NCI-H187 treated with DMSO at 0.1 percent for 48 hours (cell line): ENCODE measurements at places on chromosomes 16 and 17.

DNA sequence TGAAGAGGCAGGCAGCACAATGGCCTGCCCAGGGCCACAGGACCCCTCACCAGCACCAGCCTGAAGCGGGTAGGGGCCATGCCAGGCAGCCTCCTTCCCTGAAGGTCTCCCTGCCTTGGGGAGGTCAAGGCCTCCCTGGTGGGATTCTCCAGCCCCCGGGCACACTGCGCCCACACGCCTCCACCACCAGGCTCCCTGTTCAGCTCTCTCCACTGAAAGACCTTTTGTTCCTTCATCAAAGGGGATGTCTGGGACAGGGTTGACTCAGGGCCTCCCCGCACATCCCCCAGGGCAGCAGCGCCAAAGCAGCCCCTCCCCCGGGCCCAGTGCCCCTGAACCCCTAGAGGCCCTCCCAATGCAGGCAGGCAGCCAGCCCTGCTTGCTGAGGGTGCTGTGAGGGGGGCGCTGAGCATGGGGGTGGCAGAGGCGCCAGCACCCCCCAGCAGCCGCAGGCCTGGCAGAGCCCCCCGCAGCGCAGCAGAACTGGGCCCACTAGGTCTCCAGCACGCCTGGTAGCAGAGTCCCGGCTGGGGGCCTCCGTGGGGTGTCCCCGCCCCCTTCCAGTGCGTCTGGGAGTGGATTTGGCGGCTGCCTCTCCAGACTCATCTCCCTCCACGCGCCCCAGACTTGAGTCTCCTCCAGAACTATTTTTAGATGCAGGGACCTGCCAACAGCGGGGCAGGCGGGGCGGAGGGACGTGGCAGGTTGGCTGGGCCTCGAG lies 13.1 kb downstream of the BCAR1 start:
- no peak for DNase-seq

GRCh38 chr16:971582-971905 lies 760 bp upstream of the LMF1 start:
- no peak for DNase-seq

GRCh38 chr16:5502467-5502869 lies 404.9 kb upstream of the EEF2KMT start:
- no peak for DNase-seq

DNA sequence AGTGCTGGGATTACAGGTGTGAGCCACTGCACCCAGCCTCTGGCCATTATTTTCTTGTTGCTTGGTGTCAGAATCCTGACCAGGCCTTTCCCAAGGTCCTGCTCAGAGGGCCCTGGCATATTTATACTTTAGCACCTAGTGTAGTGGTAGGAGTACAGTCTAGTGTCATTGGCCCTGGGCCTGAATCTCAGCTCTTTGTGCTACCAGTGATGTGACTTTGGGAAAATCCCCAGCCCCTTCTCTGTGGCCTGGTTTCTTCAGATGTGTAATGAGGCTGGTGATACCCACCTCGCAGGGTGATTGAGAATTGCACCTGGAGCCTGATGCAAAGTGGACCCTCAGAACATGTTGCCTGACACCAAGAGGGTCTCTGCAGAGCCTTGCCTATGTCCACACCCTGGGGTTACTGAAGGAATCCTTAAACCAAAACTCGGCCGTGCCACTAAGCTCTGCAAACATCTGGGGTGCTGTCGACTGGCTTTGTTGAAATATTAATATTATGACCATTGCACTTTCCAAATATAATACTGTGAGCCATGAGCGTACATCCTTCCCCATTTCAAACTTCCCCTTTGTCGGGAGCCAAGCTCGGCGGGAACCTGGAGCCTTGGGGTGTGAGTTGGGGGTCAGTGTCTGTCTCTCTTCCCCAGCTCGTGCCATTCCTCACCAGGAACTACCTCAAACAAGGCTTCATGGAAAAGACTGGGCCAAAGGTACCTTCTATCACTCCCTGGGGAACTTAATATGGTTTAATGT lies 18.0 kb upstream of the RNF135 start:
- no peak for DNase-seq

- no peak for DNase-seq
Observed at GRCh38 chr16:31455601-31456314, 3.5 kb upstream of the ARMC5 start.

DNA sequence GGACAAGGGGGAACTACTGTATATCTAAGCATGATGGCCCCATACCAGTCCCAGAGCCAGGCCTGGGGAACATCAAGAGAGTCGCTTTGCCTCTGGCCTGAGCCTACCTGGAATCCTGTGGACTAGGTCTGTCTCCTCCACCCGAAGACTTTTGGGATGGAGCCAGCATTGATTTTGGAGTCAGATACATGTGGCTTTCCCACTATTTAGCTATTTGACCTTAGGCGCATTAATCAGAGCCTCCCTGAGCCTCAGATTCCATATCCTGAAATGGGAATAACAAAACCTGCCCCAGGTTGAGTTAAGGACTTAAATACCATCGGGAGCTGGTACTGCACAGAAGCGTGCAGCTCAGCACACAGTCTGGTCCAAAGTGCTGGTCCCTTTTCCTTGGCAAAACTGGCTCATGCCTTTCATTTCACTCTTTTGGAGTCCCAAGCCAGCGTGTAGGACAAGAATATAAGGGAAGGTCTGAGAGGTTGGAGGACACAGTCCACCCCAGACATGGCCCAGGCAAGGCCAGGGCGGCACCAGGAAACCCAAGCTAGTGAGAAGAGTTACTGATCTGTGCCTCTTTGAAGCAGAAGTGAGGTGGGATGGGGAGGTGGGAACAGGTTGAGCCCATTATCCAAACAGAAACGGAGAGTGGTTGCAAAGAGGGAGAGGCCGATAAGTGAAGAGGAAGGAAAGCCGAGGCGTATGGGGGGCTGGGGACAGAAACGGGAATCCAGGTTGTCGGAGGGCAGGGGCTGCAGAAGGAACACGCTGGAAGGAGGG lies 986 bp downstream of the FA2H start:
- no peak for DNase-seq

GRCh38 chr16:78760611-78761010 lies 661.2 kb downstream of the WWOX start:
- no peak for DNase-seq

- DNase-seq: no peak
Observed at GRCh38 chr17:9020824-9021157, 519 bp upstream of the NTN1 start.

DNA sequence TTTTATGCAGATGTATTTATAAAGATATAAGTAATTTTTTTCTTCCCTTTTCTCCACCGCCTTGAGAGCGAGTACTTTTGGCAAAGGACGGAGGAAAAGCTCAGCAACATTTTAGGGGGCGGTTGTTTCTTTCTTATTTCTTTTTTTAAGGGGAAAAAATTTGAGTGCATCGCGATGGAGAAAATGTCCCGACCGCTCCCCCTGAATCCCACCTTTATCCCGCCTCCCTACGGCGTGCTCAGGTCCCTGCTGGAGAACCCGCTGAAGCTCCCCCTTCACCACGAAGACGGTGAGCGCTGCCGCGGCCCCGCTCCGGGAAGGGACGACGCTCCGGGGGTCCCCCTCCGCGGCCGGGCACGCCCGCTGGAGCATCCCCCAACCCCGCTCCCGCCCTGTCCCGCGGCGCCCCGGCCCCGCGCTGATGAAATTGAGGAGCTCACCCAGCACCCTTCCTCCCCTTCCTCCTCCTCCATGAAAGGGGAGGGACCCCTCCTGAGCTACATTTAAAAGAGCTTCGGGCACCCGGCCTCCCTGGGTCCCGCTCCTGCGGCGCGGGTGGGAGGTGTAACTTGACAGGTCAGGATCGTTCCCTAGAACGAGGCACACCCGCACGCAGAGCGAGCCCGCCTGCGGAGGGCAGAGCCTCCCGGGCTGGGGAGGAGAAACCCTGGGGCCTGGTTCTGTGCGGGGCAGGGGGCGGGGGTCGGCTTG lies 706 bp downstream of the HLF start:
- DNase-seq: no peak

- no peak for DNase-seq
Observed at GRCh38 chr16:86292171-86292775, 218.1 kb upstream of the FOXF1 start.

GRCh38 chr16:67763066-67763465 lies 43.3 kb downstream of the RANBP10 start:
- no peak for DNase-seq

DNA sequence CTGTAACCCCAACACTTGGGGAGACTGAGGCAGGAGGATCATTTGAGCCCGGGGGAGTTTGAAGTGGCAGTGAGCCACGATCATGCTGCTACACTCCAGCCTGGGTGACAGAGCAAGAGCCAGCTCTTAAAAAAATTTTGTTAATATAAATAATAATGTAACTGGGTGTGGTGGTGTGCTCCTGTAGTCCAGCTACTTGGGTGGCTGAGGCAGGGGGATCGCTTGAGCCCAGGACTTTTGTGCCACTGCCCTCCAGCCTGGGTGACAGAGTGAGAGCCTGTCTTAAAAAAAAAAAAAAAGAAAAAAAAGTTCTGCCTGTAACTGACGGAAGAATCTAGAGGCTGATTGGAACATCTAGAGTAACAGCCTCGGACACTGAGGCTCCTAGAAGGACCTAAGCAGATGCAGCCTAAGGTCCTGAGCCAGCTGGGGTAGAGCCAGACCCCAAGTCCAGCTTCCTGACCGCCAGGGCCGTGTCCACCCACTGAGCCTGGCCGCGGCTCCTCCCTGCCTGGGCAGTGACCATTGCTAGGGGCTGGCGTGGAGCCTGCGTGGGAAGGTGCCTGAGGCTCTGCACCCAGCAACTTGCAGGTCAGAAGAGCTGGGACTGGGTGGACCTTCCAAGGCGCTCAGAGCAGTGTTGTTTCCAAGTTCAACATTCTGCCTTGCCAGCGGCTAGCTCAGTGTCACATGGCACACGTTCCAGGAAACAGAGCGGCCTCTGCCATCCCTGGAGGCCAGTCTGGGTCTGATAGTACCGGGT lies 209.4 kb upstream of the CIBAR2 start:
- DNase-seq: no peak

DNA sequence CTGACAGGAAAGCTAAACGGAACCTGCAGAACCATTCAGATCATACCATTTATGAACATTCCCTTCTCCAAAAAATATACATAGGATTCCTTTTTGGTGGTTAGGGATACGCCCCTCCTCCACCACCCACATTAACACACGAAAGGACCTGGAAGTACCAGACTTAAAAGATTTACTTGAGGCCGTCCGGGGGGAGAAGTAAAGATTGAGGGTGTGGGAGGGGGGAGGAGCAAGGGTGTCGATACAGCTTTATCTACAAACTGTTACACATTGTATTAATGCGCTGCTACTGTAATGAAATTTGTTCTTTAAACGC lies 537 bp downstream of the PALB2 start:
- no peak for DNase-seq

DNA sequence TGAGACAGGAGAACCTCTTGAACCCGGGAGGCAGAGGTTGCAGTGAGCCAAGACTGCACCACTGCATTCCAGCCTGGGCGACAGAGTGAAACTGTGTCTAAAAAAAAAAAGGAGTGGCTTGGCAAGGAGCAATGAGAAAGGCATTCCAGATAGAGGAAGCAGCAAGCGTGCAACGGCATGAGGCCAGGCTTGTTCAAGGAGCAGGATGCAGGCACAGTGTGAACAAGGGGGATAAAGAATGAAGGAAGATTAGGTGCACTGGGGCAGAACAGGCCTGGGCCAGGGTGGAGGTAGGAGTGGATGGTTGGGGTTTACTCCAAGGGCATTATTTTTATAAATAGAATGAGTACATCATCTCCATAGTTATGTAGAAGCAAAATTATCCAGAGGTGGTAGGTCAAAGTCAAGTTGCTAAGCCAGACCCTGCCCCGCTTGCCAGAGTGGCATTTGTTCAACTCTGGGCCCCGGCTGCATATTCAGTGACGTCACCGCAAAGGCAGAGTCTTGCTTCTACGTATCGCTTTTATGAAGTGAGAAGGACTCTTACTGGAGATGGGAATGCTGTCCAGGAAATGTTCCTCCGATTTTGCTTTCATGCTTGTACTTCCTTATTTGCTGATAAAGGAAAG lies 100.2 kb downstream of the KATNIP start:
- no peak for DNase-seq

DNA sequence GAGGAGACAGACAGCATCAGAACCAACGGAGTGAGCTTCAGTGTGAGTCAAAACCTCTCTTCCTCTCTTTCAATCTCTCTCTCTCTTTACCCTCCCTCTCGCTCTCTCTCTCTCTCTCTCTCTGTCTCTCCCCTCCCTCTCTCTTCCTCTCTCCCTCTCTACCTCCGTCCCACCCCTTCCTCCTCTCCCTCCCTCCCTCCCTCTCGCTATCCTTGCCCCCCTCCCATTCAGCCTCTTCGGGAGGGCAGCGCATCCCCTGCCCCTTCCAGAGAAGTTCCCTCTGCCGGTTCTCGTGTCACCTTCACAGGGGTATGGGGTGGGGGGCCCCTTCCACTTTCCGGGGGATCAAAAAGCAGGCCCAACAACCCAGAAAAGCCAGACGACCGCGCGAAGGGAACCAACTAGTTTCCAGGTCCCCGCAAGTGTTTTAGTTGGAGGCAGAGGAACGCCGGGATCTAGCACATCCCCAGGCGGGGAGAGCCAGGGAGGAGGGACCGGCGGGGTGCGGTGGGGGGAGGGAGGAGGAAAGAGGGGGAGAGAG lies 28.9 kb upstream of the RBFOX1 start:
- DNase-seq: no peak

DNA sequence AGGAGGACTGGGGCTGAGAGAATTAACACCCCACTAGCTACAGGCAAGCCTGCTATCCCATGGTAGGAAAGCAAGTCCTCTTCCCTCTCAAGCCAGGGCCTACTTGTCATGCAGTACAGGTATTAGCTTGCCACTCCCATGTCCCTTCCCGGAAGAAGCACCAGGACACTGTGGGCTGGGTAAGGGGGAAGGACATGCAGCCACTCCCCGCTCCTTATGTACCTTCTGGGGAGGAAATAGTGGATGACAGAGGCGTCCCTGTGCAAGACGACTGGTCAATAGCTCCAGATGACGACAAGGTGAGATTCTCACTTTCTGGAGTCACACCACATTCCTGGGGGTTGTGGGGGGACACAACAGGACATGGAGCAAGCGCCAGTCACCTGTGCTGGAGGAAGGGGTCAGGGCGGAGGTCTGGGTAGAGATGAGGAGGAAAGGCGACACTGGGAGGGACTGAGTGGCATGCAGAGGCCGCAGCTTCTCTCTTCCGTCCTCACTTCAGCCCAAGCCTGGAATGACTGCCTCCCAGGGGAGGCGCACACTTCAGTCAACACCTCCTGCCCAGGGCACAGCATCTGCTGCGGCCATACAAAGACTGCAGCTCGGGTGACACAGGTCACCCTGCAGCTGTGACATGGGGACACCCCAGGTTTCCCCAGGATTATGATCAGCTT lies 15.1 kb upstream of the FOXJ1 start:
- no peak for DNase-seq
